ENCODE measurements at places on chromosomes 13 and 19.

GRCh38 chr19:5594521-5594950 is 26.8 kb upstream of the TINCR start:
- DNase-seq, result no peak

DNA sequence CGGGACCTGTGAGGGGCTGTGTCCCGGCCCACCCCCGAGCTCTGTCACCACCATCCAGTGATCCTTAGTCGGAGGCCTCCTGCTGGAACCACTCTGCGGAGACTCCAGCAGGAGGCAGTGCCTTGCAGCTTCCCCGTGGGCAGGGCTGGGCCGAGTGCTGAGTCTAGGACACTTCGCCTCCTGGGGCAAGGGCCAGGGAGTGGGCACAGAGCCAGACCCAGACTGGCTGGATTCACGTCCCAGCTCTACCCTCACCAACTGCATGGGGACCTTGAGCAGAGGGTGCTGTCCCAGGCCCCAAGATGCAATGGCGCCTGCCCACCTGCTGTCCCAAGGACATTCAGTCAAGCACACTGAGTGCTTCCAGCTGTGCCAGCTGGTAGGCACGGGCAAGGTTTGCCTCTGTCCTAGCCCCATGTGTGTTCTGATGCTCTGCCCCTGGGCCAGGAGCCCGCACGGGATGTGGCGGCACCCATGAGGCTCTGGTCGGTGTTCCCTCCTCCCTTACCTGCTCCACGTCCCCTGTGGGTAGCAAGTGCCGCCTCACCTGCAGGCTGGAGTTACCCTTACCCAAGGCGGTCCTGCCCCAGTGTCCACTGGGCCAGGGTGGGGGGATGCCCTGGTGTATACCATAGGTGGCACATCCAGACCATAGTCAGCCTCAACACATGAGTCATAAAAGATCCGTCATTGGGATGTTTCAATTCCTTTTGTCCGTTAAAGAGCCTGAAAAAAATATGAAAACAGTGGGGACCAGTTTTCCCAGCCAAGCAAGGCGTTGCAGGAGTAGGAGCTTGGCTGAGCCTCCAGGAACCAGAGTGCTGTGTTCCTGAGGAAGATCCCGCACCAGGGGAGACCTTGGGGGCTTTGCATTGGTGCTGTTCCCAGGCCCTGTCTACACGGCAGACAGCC is 7.4 kb downstream of the FZR1 start:
- no peak for DNase-seq

DNA sequence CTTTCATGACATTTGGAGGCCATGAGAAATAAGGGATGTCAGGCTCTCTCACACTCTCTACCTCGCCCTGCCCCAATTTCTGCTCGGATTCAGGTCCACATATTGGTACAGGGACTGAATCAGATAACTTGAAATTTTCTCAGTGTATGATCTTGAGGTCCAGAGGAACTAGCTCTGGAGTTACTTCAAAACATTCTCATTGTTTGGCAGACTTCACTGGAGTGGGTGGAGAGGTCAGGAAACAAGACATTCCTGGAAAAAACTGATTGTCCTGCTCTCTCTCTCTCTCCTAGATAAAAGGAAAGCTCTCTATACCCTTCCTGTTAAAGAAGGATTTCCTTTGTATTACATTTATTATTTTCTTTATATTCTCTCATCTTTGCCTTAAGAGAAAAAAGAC is 428.1 kb upstream of the DACH1 start:
- DNase-seq, result no peak

- DNase-seq, result no peak
Measured at GRCh38 chr13:71303144-71303543, 563.9 kb downstream of the DACH1 start.

- no peak for DNase-seq
Measured at GRCh38 chr13:60347690-60348089, 49.3 kb upstream of the TDRD3 start.

DNA sequence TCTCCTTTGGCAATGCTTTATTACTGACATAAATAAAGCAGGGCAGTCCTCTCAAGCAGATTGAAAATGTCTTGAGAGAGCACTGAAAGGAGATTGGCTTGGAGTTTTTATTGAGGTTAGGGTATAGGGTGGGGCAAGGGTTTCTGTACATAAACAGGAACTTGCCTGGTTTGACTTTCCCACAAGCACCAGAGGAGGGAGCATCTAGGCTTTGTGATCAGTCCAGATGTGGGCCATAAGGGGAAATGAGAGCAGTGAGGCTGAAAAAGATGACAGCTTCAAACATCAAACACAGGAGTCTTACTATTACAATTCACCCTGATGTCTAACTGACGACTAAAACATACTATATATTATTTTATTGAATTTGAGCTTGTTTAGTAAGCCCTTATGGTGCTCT is 260.9 kb downstream of the MTUS2 start:
- no peak for DNase-seq

DNA sequence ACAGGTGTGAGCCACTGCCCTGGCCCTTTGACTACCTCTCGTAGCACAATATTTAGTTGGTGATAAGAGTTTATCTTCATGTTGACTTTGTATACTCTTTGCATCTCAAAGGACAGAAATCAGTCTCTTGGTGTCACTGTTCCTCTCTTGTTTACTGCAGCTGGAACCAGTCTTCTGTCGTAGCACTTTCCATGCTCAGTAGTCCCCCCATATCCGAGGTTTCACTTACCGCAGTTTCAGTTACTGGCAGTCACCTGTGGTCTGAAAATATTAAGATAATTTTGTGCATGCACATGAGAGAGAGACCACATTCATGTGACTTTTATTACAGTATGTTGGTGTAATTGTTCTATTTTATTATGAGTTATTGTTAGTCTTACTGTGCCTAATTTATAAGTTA is 49.1 kb downstream of the WASF3 start:
- no peak for DNase-seq

GRCh38 chr13:95289020-95289444 is 12.2 kb downstream of the ABCC4 start:
- DNase-seq, result no peak

- no peak for DNase-seq
Measured at GRCh38 chr13:48317511-48318376, 14.2 kb downstream of the RB1 start.

GRCh38 chr13:106133025-106133424 is 402.4 kb downstream of the EFNB2 start:
- DNase-seq, result no peak

- no peak for DNase-seq
Measured at GRCh38 chr19:6023085-6023682, 45.2 kb upstream of the RANBP3 start.

GRCh38 chr13:32314271-32315237 is 609 bp downstream of the ZAR1L start:
- DNase-seq, result no peak

GRCh38 chr19:21084343-21084742 is 2.3 kb downstream of the ZNF714 start:
- DNase-seq, result no peak

DNA sequence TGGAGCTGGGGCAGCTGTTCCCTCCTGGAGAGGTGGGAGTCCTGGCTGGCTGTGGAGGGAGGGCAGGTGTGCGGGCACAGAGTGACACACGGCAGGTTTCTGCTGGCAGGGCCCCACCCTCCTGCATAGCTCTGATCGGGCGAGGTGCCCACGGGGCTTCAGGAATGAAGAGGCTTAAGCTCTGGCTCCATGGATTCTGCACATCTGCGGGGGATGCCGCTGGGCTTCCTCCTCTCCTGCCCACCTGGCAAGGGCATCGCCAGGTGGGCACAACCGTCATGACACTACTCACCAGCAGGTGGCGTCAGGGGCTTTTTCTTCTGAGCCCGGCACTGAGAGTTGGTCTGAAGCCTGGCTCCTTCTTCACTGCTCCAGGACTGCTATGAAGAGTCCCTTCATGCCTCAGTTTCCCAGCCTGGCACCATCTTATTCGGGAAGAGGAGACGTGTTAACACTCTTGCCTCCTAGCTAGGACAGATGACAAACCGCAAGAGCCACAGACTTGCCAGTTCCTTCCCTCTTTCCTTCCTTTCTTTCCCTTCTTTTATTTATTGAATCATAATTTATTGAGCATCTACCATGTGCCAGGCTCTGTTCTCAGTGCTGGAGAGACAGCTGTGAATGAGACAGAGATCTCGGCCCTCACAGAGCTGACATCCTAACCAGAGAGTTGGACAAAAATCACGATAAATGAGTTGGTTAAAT is 15.2 kb upstream of the PAK4 start:
- peak; percentile 64 for DNase-seq

DNA sequence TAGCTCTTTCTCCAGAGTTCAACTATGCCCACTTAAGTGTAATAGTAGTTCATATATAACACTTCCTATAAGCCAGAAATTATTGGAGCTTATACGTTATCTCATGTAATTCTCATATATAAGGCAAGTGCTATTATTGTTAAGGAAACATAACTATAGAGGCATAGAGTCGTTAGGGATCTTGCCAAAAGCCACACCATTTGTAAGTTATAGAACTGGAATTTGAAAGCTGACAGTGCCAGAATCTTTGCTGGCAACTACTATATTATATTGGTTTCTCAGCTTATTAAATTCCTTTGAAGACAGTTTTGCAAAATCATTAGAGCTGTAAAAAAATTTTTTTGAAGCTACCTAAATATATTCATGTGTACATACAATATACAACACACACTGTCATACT is 51.0 kb upstream of the MBNL2 start:
- no peak for DNase-seq

DNA sequence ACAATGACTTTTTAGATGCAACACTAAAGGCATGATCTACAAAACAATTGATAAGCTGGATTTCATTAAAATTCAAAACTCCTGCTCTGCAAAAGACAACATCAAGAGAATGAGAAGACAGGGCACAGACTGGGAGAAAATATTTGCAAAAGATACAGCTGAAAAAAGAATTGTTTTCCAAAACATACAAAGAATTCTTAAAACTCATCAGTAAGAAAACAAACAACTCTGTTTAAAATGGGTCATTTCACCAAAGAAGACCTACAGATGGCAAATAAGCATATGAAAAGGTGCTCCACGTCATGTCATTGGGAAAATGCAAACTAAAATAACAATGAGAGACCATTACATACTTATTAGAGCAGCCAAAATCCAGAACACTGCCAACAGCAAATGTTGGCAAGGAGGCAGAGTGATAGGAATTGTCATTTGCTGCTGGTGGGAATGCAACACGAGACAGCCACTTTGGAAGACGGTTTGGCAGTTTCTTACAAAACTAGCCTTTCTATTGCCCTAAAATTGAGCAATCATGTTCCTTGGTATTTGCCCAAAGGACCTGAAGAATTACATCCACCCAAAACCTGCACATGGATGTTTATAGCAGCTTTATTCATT is 39.2 kb downstream of the FLT1 start:
- DNase-seq, result no peak

DNA sequence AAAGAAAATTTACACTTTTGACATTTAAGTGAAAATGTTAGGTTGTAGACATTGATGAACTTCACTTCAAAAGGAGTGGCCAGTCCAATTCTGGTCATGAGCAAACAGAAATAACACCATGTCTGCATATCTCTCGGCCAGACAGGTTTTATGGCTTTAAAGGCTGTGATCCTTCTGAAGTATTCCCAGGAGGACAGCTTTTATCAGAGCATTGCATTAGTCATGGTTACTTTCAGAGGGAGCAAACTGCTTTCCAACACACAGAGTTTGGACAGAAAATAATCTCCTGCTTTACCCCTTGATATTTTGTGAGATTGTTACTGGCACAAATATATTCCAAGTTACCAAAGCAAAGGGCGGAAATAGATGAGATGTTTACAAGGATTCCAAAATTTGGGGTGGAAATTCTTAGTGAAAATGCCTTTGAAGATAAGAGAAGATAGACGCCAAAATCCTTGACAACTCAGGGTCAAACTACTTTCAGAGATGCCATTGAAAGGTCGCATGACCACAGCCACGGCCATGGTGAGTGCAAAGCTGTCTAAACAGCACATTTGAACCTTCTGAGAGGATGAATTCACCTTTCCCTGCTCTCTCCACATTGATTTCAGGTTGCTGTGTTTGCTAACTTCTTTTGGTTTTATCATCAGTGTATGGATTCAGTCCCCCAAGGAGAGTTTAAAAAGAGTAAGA is 584.5 kb upstream of the SGCG start:
- no peak for DNase-seq

DNA sequence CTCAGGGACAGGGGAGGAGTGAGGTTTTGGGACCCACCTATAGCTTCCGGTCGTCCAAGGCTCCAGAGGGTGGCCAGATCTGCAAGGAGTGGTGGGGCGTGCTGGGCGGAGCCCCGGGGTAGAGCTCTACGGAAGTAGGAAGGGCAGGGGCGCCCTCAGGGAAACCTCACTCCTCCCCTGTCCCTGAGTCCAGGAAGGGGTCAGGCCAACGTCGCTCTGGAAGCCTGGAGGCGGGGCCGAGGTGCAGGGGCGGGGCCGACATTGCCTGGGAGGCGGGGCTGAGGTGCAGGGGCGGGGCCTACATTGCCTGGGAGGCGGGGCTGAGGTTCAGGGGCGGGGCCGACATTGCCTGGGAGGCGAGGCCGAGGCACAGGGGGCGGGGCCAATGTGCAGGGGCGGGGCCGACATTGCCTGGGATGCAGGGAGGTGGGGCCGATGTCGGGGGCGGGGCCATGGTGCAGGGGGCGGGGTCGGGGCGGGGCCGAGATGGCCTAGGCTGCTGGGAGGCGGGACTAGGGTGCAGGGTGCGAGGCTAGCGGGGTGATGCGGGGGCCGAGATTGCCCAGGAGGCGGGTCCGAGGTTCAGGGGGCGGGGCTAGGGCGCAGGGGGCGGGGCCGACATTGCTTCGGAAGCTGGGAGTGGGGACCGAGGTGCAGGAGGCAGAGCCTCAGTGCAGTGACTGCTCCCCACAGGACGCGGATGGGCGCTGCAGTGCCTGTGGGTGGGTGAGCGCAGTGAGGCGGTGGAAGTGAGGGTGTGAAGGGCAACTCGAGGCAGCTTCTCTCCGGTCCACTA is 4.9 kb upstream of the PALM start:
- DNase-seq, result peak; percentile 68

DNA sequence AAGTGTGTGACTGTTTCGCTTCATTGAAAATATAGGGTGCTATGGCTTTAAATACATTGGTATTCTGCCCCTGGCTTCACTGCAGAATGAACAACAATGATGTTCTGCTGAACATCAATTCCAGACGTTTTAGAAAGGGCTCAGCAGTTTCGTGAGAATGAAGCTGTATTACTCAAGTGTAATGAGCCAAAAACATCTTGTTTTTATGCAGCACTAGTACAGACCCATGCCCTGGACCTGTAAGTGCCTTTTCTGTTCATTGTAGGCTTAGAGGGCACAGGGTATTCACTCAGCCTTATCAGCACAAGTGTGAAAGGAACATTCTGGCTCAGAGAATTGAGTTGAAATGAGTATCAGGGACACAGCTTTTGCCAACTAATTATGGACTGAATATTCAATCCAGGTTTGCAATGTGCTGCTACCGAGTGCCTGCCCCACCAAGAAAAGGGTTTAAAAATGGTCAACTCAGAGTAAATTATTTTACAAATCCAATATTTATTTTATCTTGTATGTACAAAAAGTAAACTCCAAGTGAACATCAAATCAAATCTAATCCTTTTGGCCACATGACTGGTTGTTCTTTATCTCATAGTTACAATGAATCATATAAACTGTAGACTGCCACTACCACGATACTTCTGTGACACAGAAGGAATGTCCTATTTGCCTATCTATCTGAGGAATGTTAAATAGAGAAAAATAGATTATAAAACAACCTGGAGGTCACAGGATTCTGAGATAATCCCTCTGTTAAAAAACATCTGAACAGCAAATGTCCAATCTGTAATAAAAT is 362.8 kb downstream of the NALCN start:
- no peak for DNase-seq
